MCF 10A (cell line): ENCODE measurements at places on chromosomes 13 and 19. TPM values are rescaled to one million over a fixed set of nuclear protein-coding genes. Genes with fewer than 3 reads are reported as not detected.
A peak's percentile ranks its signal among the peaks of the same experiment; 100 is the strongest.

DNA sequence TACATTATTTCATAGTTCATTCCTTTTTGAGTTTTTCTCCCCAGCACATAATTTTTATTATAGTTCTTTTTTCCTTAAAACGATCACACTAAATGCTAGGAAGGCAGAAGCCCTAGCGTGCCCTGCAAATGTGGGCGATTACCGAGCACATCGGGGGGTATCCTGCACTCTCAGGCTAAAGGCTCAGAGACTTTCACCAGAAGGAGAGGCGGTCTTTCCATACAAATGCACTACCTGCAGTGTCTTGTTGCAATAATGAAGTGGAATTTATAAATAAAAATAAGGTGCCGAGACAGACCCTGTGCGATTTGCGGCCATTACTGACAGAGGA, 29.3 kb upstream of the SPACA7 start:
- no peak for DNase-seq

DNA sequence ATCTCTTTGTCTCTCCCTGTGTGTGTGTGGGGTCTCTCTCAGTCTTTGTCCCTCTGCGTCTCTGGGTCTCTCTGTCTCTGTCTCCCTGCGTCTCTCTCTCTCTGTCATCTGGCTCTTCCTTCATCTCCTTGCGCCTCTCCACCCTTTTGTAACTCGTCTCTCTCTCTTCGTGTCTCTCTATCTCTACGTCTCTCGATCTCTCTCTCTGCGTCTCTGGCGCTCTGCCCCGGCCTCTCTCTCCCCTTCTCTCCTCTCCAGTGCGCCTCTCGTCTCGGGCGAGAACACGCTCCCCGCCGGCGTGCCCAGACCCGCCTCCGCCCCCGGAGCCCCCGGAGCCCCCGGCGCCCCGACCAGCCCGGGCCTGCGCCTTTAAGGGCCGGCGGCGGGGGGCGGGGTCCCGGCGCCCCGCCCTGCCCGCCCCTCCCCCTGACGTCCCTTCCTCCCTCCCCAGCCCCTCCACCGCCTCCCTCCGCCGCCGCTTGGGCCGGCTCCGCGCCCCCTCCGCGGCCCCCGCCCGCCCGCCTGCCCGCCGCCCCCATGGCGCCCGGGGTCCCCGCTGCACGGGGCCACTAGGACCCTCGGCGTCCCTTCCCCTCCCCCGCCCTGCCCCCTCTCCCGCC, at the start of gene MARK4:
Gene MARK4, plus strand, starts transcription at position 440 of the 620 bp plus-strand sequence. CDS start 318 bp downstream, outside the sequence.
- DNase-seq: peak; percentile 50

DNA sequence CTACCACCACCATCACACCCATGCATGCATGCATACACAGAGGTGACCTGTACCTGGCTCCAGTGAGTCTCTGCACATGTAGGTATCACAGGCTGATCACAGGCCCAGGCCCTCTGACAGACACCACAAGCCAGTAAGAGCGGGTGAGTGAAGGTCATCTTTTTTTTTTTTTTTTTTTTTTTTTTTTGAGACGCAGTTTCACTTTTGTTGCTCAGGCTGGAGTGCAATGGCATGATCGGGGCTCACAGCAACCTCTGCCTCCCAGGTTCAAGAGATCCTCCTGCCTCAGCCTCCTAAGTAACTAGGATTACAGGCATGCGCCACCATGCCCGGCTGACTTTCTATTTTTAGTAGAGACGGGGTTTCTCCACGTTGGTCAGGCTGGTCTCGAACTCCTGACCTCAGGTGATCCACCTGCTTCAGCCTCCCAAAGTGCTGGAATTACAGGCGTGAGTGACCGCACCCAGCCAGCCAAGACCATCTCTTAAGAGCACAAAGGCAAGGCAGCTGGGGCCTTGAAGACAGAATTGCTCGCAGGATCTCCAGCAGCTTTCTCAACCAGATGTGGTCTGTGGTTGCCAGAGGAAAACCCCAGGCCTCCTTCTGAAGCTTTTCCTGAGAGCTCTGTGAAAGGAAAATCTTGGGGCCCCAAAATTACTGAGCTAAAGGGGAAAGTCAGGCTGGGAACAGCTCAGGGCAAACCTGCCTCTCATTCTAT, 3.2 kb upstream of the NKG7 start:
- DNase-seq: no peak

CAMSAP3 gene
- 6.7 and 9.1 TPM in 2 replicates for total RNA-seq

- DNase-seq: no peak
Measured at GRCh38 chr13:102556806-102557205, 40.0 kb upstream of the TPP2 start.

DNA sequence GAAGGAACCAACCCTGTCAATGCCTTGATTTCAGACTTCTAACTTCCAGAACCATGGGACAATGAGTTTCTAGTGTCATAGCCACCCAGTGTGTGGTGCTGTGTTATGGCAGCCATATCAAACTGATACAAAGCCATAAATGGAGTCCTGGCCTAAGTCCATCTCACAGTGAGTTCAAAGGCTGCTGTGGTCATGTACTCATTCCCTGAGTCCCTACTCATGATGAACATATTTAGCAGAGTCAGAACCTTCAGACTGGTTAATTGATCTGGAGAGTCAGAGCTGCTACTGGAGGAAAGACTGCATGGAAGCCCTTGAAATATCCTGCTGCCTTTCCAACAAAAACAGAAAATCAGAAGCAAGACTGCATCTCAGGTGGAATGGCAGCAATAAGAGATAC, 39.2 kb upstream of the CSNK1A1L start:
- no peak for DNase-seq

DNA sequence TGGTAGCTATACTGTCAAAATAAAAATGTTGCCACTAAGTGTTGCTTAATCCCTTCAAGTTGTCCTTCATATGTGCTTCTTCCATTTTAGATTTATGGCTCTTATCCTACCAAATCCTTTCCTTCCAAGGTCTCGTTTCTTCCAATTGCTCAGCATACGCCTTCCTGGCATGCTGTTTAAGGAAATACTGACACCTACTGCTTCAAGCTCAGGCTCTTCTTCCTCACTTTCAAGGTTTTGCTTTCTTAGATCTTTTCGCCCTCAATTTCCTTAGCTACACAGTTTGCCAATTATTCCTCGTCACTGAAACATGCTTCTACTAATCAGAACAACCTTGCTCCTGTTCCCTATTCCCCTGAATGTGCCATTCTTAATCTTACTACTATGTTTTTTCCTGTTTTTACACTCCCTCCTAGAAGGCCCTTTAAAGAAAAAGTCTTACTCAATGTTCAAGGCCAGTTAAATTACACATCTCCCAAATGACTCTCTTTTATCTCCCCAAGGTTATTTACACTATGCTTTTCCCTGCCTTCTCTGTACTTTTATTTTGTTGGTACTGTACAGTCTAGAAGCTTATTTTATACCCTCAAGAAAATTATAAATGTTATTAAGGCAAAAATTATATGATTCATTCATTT, 343.1 kb downstream of the MZT1 start:
- DNase-seq: no peak

DNA sequence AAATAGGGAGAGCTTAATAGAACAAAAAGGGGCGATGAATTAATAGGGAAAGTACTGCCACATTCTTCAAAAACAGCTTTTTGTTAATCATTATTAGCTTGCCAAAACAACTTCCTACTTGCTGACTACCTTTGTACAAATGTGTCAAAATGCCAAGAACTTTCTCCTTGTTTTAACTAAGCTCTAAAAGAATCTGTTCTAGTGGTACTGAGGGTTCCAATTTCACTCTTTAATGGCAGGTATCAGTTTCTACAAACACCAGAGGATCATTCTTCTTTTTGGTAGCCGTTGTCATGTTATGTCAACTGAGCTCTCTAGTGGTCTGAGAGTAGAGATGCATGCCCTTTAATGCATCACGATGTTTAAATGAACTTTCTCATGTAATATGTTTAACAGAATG, 29.4 kb upstream of the FBXL3 start:
- no peak for DNase-seq

DNA sequence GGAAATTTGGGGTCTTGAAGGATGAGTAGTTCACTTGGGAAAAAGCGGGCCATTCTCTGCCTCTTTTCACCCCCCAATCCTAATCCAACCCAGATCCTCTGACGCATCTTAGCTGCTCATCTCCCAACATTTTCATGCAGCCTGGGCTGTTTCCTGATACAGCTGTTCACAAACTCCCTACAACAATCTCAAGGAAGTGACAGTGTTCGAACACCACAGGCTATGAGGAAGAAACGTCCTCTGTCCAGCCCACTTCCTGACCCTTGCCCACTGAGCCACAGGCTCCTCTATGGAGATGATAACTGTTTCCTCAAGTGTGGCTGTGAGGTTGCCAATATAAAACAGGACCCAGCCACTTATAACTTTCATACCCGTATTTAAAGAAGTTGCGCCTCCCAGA, 16.2 kb downstream of the LMTK3 start:
- no peak for DNase-seq

DNA sequence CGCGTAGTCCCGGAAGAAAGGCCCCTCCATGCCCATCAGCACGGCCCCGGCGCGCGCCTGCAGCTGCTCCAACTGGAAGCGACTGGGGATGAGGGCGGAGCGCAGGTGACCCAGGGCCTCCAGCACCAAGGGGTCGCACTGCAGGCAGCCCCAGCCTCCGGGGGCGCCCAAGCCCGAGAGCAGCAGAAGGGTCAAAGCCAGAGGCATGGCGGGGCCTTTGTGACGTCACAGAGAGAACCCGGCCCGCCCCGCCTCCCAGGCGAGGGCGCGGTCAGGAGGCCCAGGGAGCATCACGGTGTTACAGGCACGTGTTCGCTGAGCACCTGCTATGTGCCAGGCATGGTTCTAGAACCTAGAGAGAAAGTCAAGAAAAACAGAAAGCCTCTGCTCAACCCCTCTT, at the start of gene IZUMO2:
Gene IZUMO2, minus strand, starts transcription at position 294 of the 400 bp plus-strand sequence. Its CDS starts 87 bp downstream, at position 207.
- no peak for DNase-seq

GRCh38 chr13:51612867-51613266, 28.6 kb downstream of the WDFY2 start:
- DNase-seq: no peak

DNA sequence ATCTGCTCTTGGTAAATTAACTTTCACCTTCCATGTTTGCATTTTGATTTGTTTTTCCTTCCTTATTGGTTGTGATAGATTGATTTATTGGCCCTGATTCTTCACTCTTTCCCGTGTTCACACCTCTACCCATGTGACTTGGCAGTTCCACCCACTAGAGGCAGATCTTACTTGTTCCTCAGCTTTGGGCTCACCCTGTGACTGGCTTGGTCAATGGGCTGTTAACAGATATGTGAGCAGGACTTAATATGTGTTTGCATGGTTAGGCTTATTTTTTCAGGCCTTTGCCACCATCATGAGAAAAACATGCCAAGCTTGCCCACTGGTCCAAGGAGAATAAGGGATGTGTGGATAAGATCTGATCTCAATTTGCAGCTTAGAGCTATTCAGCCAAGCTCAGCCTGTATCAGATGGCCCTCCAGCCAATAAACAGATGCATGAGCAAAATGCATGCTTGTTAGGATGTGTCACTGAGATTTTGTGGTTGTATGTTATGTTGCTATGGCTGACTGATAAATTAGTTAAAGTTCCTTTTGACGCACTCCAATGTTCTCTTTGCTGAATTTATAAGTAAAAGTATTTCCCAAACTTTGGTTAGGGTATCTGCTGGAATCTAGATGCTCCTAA, 48.0 kb downstream of the RGCC start:
- DNase-seq: no peak

REXO1 gene
- 28.7 and 36.4 TPM in 2 replicates for total RNA-seq

TMEM255B gene
- 7.0 and 15.8 TPM in 2 replicates for total RNA-seq

RABAC1 gene
- 75.4 and 104 TPM in 2 replicates for total RNA-seq

DNA sequence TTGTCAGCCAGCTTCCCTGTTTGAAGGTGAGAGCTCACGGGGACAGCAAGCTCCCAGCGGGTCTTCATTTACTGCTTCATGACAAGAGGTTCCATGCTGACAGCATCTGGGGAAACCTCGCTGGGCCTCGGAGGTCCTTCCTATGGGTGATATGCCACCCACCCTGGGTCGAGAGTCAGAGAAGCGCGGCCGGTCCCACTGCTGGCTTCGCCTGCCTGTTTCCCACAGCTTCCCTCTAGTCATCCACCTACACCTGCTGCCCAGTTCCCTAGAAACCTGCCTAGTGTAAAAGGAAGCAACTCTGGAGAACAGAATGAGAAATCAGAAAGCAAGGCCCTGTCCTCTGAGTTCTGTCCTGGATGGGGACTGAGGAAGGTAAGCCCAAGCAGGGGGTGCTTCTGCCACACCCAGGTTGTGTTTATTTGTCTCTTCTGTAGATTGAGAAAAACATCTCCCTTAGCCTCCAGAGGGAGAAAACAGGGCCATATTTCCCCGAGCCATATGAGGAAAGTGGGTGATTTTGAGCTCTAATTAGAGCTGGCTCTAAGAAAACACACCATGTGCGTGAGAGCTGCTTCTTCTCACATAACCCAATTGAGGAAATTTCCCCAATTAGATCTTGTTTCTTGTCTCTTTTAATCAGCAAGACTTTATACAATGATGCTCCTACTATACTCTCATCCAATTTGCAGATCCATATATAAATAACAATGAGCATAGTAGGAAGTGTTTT, 504.3 kb downstream of the IRS2 start:
- no peak for DNase-seq

DNA sequence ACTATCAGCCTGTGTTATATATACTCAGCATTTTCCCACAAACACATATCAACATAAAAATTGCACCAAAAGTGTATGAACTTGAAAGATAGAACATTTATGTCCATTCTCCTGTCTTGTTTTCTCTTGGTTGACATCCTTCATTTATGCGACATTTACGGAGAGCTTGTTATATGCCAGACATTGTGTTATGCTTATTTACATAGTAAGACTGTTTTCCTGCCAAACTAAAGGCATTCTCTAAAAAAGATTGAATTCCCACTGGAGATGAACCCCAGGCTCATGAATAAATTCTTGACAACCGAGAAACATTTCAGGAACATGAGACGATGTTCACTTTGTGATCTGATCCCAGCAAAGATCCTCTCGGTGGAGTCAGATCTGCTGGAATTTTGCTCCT, 131.0 kb downstream of the RAP2A start:
- DNase-seq: no peak

ZNF573 gene
- total RNA-seq: 6.1 and 11.9 TPM in 2 replicates

DNA sequence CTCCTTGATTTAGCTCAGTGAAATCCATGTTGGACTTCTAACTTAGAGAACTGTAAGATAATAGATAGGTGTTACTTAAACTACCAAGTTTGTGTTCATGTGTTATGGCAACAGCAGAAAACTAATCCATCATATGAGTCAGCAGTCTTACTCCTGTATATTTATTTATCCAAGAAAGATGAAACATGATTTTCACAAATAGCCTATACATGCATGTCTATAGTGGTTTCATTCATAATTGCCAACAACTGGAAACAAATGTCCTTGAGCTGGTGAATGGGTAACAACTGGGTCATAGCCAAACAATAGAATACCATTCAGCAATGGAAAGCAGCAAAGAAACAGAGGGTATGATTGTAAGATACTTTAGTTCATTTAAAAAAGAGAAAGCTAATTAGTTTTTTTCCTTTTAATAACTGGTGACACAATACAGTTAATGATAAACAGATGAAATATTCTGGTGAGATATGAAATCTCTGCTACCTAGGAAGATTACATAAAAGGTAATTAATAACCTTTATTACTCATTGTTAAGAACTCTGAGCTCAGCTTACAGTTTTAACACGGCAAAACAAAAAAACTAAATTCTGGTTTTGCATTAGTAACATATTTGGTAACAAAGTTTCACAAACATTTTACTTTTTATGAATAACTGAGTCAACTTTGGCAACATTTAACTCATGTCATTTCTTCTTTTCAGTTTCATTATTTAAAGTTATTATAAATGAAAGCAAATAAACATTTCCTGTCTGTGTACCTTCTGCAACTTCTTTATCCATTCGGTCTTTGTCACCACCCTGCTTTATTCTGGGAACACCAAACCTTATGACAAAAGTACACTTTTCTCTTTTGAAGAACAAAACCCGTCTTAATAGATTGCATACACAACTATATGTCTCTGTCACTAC, 181.3 kb downstream of the LIG4 start:
- peak; percentile 51 for DNase-seq

GIPC3 gene
- not detected in 2 replicates for total RNA-seq
